ENCODE measurements at places on chromosomes 11 and 22.
A peak's percentile ranks its signal among the peaks of the same experiment; 100 is the strongest.

GRCh38 chr11:46347637-46348311 lies 511 bp downstream of the DGKZ start:
- no peak for DNase-seq

DNA sequence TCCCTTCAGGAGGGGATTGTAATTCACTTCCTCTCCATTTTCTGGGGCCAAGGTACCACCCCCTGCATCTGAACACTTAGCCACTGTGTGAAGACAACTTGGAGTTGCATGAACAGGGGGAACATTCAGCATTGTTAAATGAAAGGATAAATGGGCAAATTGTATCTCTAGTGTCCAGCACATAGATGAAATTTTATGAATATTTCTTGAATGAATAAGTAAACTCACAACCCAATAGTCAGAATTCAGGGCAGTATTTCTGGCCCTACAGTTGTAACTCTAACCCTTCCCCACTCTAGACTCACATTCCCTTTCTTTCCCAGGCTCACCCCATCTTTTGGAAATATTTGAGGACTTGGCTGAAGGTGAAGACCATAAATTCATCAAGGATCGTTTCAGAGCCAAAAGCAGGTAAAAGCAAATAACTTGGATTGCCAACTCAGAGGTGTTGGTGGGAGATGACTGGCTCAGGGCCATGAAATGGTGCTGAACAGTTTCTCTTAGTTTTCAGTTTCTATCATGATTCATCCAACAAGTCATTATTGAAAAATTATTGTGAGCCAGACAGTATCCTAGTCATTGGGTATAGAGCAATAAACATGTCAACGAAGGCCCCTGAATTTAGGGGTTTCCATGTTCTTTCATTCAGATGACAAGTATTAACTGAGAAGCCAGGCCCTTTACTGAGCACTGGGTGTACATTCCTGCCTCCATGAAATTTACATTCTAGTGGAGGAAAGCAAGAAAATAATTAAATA lies 33.3 kb upstream of the ZC3H12C start:
- DNase-seq: no peak

GRCh38 chr11:15346907-15347306 lies 232.2 kb downstream of the INSC start:
- DNase-seq: no peak

DNA sequence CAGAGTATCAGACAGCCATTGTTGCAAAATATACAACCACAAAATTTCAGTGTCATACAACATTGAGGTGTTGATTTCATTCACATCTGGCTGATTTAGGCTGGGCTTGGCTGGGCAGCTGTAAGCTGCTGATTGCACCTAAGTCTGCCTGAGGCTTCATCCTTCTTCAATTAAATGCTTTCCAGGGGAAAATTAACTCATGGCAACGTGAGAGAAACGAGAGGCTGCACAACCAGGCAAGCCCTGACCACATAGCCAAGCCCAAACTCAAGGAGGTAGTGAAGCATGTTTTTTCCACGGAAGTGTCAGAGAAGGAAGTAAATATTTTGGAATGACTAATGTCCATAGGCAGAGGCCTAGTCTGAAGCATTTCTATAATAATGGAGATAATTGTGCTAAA lies 273.8 kb upstream of the ZC3H12C start:
- no peak for DNase-seq

DNA sequence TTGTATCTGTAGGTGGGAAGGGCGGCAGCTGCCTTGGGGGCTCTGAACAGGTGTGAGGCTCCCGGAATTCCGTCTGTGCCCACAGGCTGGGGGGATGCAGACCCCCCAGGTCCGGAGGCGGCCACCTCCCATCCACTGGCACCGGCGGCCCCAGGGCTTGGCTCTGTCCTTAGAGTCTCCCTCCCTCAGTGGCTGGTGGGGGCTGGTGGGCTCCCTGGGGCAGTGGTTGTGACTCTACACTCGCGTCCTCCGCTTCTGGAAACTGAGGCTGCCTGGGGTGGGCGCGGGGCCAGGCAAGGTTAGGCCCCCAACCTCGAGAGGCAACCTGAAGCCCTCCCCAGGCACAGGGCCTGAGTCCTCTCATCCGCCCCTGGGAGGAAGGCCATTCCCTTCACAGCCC lies 1305.4 kb downstream of the BRD1 start:
- no peak for DNase-seq

- no peak for DNase-seq
Observed at GRCh38 chr11:114230031-114230704, 66.0 kb upstream of the NNMT start.

DNA sequence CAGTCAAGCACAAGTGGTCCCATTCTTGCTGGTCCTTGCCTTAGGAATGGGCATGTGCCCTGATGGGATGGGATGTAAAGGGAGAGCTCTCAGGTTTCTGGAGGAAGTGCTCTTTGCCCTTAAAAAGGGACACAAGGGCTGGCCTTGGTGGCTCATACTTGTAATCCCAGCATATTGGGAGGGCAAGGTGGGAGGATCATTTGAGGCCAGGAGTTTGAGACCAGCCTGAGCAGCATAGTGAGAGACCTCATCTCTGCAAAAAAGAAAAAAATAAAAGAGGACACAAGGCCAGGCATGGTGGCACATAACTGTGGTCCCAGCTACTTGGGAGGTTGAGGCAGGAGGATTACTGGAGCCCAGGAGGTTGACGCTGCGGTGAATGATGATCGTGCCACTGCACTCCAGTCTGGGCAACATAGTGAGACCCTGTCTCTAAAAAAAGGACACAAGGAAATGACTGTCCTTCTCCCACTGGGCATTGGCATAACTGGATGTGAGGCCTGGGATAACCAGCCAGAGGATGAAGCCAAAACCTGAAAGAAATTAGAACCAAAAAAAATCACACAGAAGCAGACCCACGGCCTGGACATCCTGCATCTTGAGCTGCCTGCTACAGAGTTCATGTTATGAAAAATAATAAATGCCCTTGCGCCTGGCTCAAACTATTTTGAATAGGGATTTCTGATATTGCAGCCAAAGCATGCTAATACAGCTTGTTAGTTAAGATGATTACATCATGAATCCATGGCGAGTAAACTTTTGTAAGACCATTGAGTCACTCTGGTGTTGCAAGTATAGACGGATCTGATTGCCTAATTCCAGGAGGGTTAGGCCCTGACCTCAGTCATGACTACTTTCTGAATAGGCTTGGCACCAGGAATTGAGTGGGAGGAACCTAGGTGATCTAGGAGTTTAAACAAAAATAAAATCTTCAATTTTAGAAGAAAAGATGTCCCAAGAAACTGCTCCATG lies 12.9 kb upstream of the CRKL start:
- DNase-seq: no peak

- peak; percentile 14 for DNase-seq
Observed at GRCh38 chr11:128195057-128195751, 392.2 kb downstream of the ETS1 start.

Data from activated CD4-positive, alpha-beta T cell treated with anti-CD3 and anti-CD28 coated beads for 4 hours (primary cell).